ENCODE measurements at places on chromosomes 6 and 20. TPM values are rescaled to one million over a fixed set of nuclear protein-coding genes. Genes with fewer than 3 reads are reported as not detected.

The BPIFB4 gene
- total RNA-seq = 3.9 TPM

The MC3R gene
- not detected for total RNA-seq

The PGC gene
- not detected for total RNA-seq

The C6orf52 gene
- total RNA-seq = not detected

The SRPK1 gene
- total RNA-seq = 101 TPM

The PRDM1 gene
- not detected for total RNA-seq

The SLC26A8 gene
- not detected for total RNA-seq

The KCNQ5 gene
- not detected for total RNA-seq

The ABHD16B gene
- not detected for total RNA-seq

The DEFB115 gene
- not detected for total RNA-seq

The ZNF831 gene
- total RNA-seq = 0.59 TPM

The VIP gene
- total RNA-seq = not detected

The STX11 gene
- total RNA-seq = 16.1 TPM

The CNKSR3 gene
- 29.6 TPM for total RNA-seq

The C20orf144 gene
- 0.42 TPM for total RNA-seq

The PSMB8 gene
- 0.33 TPM for total RNA-seq

The BMP7 gene
- 15.6 TPM for total RNA-seq
